ENCODE measurements at places on chromosomes 11 and 22.

DNA sequence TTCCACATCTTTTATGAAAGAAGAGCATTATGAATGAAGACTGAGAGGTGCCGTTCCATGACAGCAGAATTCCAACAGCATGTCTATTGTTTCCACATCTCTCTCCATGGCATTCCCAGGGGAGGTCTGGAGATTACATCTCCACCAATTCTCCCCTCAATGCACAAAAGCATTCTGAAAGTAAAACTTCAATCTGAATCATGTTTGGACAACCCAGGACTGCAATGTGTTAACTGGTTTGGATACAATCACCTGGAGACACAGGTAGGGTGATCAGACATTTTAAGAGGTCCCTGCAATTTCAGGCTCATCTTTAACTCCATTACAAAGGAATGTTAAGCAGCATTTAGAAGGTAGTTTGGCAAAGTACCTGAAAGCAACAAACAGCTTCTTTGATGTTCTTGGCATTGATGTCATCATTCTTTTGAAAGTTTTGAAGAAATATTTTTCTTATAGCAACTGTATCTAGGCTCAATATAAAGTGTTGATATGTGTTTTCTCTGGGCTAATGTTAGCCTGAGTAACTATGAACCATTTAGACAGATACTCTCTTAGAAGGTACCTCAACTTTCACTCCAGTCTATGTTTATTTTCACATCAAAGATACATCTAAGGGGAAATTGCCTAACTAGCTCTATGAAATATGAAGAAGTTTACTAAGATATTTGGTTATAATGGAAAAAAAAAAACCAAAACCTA, 181.4 kb upstream of the MTMR2 start:
- DNase-seq, result no peak

DNA sequence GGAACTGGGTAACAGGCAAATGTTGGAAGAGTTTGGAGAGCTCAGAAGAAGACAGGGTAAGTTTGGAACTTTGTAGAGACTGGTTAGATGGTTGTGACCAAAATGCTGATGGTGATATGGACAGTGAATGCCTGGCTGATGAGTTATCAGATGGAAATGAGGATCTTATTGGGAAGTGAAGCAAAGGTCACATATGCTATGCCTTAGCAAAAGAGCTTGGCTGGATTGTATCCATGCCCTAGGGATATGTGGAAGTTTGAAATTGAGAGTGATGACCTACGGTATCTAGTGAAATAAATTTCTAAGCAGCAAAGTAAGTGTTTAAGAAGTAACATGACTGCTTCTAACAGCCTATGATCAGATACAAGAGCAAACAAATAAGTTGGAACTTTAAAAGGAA, 17.8 kb downstream of the BBOX1 start:
- no peak for DNase-seq

DNA sequence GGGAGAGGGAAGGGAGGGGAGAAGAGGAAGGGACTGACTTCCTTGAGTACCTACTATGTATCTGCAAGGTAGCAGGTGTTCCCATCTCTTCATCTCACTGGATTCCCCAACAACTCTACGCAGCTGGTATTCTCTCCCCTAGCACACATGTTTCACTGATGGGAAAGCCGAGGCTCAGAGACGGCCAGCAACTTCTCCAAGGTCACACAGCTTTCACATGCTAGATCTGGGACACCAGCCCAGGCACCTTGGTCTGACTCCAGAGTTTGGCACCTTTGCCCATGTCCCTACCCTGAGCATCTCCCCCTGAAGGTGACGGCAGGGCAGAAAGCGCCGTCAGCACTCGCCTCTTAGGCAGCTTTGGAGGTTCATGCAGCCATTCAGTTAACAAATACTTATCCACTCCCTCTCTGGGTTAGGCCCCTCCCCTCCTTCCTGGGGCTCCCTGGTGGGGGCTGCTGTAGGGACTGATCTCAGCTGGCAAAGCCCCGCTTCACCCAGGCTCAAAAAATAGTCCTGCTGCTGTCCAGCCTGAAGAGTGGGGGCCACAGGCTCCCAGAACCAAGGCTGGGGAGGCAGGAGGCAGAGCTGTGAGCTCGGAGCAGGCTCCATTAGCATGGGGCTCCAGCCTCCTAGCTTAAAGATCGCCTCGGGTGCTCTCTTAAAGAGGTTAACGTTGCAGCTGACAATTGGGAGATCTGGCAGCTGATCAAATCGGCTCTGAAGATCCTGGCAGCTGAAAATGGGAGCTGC, 79.4 kb downstream of the IGLL1 start:
- no peak for DNase-seq

DNA sequence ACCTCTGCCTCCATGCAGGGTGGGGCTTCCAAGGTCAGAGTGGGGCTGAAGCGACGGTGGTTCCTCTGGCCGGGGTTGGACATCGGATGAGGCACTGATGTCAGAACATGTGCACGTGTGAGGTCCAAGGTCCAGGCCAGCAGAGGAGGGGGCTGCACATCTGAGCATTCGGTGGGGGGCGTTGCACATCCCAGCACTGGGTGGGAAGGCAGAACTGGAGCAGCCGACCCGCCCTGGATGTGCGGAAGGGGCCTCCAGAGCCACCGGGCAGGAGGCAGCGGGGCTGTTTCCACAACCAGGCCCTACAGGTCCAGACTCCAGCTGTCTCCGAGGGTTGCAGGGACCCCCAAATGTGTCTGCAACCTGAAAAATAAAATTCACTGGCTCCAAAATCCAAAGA, 271.0 kb downstream of the CTTN start:
- no peak for DNase-seq

GRCh38 chr11:19025481-19026406, 34.8 kb downstream of the MRGPRX2 start:
- DNase-seq, result no peak

- no peak for DNase-seq
Observed at GRCh38 chr22:20989323-20990138, 7.4 kb downstream of the LZTR1 start.

DNA sequence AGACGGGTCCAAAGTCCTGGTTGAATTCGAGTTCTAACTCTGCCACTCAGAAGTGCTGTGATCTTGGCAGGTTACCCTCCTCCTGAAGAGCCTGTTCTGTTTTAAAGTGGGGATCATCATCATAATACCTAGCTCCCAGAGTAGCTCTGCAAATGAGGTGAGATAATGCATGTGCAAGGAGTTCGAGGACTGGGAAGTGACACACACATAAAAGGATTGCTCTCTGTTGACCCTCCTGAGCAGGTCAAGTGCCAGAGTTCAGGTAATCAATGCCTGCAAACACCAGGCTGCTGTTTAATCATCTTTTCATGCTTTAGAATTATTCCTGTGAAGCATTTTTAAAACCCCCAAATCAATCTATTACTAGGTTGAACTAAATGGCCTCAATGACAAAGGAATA, 19.9 kb downstream of the RCN1 start:
- DNase-seq, result no peak

- DNase-seq, result no peak
Observed at GRCh38 chr22:35630387-35630793, 13.3 kb upstream of the MB start.

DNA sequence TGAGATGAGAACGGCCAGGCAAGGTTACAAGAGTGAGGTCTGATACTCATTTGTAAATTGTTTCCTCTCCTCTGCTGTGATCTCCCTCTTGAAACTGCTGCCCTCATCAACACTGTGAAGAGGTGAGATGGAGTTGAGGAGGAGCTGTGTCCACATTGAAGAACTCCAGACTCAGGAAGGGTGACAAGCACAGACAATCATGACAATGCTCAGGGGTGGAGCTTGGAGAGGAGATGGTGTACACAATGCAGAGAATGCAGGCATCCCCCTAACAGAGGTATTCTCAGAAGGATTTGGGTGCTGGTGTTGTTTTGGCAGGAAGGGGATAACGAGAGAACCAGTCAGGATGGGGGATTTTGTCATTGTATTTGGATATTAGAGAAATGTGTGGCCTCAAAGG, 21.5 kb upstream of the MMP7 start:
- DNase-seq, result no peak

DNA sequence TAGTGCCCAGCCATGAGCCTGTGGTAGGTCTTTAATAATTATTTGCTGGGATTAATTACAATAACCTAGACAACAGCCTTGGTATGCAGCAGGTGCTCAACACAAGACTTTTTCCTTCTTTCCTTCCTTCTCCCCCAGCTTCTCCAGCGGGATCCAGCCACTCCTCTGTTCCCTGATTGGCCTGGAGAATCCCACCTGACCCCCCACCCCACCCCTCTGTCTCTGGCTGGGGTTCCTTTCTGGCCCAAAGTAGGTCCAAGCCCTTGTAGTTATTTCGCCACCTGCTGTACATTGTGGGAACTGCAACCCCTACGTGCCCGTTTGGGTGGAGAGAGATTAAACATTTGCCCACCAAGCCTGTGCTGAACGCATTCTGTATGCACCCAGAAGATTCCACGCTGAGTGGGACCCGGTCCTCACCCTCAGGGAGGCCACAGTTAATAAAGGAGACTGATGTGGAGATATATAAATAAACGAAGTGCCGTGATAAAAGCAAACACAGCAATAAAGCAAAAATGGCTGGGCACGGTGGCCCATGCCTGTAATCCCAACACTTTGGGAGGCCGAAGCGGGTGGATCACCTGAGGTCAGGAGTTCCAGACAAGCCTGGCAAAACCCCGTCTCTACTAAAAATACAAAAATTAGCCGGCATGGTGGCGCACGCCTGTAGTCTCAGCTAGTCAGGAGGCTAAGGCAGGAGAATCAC, 32.1 kb upstream of the DGKZ start:
- peak; percentile 83 for DNase-seq

GRCh38 chr11:30605036-30605605, 19.0 kb upstream of the MPPED2 start:
- no peak for DNase-seq

- DNase-seq, result no peak
Observed at GRCh38 chr11:34823639-34824038, 92.5 kb downstream of the APIP start.

Data from neural crest cell (in vitro differentiated cells).